ENCODE measurements at places on chromosomes 16 and 17. TPM values are rescaled to one million over a fixed set of nuclear protein-coding genes. Genes with fewer than 3 reads are reported as not detected.

Gene TRPV3
- total RNA-seq, result 2.3 TPM

Gene KRTAP4-1
- not detected for total RNA-seq

Gene LPO
- not detected for total RNA-seq

Gene C17orf58
- total RNA-seq, result 10.3 TPM

DNA sequence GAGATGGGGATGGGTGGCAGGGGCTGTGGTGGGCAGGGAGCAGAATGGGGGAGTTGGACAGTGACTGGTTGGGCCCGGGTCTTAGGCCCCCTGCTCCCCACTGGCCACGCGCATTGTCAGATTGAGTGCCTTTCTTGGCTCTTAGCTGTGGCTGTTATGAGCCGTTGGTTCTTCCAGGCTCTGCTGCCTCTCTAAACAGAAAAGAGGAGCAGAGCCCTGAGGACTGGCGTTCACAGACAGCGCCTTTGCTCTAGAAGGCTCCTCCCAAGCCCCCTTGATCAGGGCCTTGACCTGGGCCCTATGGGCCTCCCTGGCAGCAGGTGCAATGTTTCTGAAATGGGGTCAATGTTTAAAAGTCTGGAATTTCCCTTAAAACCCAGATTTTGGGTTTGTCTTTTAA, 14.8 kb upstream of the NUDT16L1 start:
- DNase-seq, result no peak

- DNase-seq, result no peak
These were observed 148.3 kb downstream of the ASIC2 start for GRCh38 chr17:33144837-33145236.

GRCh38 chr17:55873017-55873758, 122.3 kb downstream of the PCTP start:
- DNase-seq, result no peak

GRCh38 chr17:6749519-6749918, 6.3 kb upstream of the XAF1 start:
- DNase-seq, result no peak

- DNase-seq, result no peak
These were observed 26.5 kb upstream of the PHF12 start for GRCh38 chr17:28977659-28978355.

DNA sequence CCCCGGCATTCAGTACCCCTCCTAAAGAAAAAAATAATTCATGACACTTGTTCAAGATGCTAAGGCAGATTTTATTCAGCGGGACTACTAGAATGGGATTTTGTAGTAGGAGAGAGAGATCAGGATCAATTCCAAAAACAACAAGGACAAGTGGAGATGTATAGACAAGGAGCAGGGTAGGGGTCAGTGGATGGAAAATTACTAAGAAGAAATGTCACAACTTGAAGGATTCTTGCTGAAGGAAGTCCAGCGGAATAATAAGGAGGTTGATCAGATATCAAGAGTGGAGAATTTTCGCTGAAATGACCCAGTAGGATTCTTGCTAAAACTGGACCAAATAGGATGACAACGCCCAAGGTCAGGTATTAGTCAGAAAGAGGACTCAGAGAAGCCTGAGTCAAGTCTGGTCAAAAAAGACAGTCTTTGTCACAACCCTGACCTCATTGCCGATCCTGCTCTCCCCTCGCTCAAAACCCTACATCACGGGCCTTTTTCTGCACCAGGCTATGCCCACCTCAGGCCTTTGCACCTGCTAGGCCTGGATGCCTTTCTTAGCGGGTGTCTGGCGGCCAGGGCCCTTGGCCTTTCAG, 36.9 kb downstream of the MMD start:
- no peak for DNase-seq

GRCh38 chr17:68310152-68310551, 18.9 kb downstream of the ARSG start:
- DNase-seq, result no peak

- no peak for DNase-seq
These were observed 71.3 kb downstream of the KANSL1 start for GRCh38 chr17:46121841-46122485.
